Choroid plexus epithelial cell (primary cell): ENCODE measurements at places on chromosomes 3 and 15.

- no peak for DNase-seq
Observed at GRCh38 chr15:91946075-91946474, 92.6 kb downstream of the SLCO3A1 start.

DNA sequence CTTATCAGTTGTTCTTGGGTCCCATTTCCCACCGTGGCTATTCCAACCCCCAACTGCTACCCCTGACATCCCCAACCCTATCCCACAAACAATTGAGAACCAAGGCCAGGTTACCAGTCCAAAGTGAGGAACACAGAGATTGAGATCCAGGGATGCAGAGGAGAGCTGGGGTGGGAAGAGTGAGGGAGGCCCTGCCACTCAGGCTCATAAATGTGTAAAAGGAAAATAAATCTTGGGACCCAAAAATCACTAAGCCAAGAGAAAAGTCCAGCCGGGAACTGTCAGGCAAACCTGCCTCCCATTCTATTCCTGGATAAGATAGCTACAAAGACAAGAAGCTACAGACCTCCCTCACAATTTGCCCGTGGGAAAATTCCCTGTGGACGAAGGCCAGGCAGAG lies 101.1 kb upstream of the DLG1 start:
- DNase-seq: no peak

GRCh38 chr3:50345586-50346234 lies at the start of gene ZMYND10:
Gene ZMYND10 (minus strand): TSS chr3:50345732. CDS start chr3:50345579, 153 bp downstream.
- DNase-seq: peak; percentile 42

DNA sequence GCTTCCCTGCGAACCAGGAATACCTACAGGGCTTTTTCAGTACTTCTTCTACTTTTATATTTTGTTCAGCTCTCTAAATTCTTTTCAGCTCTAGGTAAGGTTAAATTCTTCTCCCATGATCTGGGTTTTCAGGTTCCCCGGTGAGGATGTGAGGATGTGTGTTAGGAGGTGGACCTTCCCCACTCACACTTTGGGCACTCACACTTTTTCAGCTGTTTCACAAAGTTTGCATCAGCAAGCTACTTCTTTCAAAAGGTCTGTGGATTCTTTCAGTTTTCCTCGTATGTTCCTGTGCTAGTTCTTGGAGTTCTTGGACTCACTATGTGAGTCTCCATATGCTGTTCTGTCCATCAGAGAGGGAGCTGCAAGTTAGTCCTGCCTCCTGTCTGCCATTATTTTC lies 13.9 kb upstream of the OR5K2 start:
- DNase-seq: no peak

DNA sequence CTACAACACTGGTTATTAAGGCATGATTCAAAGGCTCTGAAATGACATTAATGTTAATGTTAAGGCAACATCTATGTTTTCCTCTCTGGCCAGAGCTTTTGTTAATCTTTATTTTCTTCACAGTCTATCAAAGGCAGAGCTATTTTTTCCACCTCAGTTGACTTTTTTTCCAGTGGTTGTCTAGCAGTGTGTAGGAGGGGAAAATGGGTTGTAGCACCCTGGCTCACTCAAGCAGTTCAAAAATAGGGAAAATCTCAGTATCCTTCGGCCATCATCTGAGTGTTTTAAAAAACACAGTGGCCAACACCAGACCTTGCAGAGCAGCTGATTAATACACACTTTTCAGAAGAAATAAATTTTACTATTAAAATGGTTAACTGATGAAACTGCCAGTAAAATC lies 21.4 kb downstream of the CBLB start:
- no peak for DNase-seq

- no peak for DNase-seq
Observed at GRCh38 chr15:54519577-54519976, 541.3 kb downstream of the UNC13C start.

GRCh38 chr3:27072810-27073651 lies 296.2 kb downstream of the NEK10 start:
- DNase-seq: no peak

- DNase-seq: no peak
Observed at GRCh38 chr3:149673393-149673792, 15.6 kb upstream of the WWTR1 start.

DNA sequence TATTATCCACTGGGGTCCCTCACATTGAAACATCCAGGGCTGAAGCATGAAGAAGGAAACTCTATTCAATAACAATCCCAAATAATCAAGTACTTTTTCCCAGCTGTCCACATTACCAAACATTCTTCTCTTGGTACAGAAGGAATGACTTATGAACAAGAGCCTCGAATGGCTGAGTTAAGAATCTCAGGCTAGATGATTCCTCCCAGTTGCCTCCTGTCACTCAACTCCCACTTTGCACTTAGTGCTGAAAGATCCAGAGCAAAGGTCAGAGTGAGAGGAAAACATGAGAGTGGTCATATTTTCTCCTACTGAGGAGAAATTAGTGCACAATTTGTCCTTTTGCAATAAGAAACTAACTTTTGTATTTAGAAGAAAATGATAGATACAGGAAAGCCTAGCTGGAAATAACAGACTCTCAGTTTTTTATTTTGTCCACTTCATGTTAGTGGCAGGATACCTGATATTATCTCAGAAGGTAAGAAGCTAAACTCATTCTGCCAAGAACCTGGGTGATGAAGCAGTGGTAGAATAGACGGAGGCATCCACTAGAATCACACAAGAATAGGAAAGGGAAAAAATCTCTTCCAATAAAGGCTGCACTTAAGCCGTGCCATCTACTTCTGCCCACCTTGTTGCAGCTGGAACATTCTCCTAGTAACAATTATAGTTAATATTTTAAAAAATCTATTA lies 46.2 kb downstream of the GADL1 start:
- peak; percentile 11 for DNase-seq

DNA sequence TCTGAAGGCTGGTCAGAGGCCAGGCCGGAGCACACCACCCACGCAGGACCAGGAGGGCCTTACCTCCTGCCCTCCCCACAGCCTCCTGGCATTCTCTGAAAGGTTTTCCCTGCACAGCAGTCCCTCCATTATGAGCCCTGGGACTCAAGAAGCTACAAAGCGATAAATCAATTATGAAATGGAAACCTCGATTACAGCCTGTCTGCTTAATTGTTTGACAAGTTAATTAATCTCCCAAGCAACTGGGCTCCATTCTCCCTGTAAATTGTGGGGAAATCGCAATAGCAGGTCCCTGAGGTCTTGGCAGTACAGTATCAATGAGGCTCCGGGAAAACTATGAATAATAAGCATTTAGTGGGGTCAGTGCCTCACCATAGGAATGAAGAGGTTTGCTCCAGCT lies 683.5 kb downstream of the NTRK3 start:
- no peak for DNase-seq

DNA sequence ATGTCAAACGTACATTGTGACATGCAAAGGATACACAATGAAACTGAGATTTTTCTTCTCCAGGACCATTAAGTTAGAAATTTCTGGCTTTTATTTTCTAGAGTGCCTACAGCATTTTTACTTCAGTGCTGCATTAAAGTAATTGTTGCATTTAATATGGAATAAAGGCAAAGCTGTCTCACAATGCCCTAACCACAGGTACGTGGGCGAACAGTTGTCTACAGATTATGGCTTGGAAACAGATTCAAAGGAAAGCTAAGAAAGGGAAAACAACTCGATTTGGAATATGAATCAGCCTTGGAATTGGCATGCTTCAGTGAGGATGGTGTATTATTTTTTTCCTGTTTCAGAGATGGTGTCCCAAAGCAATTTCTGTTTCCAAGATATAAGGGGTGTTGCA lies 79.1 kb upstream of the TUSC7 start:
- DNase-seq: no peak

GRCh38 chr3:158974904-158975303 lies 173.1 kb downstream of the MFSD1 start:
- DNase-seq: no peak

- DNase-seq: no peak
Observed at GRCh38 chr3:21059404-21059803, 691.6 kb downstream of the ZNF385D start.

GRCh38 chr3:154571553-154572226 lies 141.7 kb upstream of the GPR149 start:
- DNase-seq: no peak

DNA sequence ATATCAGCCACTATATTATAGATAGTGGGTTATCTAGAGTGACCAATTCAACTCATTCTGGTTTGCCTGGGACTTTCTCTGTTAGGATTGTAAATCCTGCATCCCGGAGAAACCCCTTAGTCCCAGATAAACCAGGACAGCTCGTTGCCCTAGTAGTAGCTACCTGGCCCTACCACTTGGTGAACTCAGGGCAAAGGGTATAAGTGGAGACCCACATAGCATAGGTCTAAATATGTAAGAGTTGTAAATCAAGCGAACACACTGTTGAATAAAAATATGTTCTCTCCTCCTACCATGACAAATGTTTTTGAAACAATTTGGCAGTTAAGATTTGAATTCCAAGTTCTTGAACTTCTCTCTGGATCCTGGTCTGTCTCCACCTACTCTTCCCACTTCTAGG lies 15.7 kb upstream of the LMCD1 start:
- DNase-seq: no peak

- no peak for DNase-seq
Observed at GRCh38 chr3:77240072-77240650, 200.3 kb downstream of the ROBO2 start.

GRCh38 chr3:99543796-99544195 lies 94.6 kb upstream of the COL8A1 start:
- DNase-seq: no peak

DNA sequence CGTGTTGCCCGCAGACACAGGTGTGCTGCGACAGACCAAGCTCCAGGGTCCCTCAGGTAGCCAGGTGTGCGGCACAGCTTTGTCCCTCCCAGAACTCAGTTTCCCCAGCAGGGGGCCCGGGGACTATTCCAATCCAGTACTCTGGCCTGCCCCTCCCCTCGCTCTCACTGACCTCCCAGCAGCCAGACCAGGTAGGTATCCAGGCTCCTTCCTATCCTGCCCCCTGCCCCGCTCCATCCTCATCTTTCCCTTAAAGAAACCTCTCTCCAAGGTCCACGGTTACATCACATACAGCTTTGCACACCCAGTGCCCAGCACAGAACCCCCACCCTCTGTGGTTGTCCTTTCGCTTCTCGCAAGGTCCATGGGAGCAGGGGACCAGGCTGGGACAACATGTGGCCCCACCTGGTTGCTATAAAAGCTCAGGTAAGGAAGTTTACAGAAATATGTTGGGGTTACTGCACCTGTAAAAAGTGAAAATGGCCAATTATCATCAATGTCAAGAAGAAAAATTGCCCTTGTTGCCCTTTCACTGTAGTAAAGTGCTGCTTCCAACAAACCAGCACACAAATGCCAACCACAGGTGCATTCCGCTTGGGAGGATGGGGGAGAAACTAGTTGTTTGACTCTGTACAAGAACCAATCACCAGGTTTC lies 7.3 kb upstream of the CYP11A1 start:
- DNase-seq: no peak

GRCh38 chr3:133171831-133172230 lies 133.6 kb downstream of the TMEM108 start:
- DNase-seq: peak; percentile 1

DNA sequence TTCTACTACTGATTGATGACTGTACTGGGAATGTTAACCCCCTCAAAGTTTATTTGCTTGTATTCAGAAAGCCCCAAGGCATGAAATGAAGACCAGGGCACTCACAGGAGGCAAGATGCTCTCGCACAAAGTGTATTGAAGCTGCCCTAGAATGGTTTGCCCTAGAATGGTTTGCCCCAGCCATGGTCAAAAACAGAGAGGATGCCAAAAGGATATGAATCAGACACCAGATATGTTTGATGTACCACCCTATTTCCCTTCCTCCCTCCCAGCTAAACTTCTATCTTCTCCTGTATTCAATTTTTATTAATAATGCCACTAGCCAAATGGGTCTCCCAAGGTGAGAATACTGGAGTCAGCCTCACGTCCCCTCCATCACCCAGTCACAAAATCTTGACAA lies 101.3 kb downstream of the TMCO5A start:
- DNase-seq: no peak

GRCh38 chr15:75809986-75810750 lies 33.1 kb upstream of the UBE2Q2 start:
- peak; percentile 47 for DNase-seq

DNA sequence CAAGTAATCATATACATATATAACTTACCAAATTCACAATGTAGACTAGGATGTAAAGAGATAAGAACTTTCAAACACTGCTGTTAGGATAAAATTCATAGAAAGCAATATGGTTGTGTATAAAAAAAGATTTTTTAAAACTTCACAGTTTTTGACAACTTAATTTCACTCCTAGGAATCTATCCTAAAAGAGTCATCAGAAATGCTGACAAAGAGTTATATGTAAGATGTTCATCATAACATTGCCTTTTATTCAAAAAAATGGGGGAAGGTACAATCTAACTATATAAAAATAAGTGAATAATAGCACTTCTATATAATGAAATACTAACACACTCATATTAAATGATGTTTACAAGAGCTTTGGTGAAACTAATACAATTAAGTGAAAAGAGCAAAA lies 4.3 kb upstream of the CLDN18 start:
- no peak for DNase-seq
